ENCODE measurements at places on chromosomes 5 and 9.

DNA sequence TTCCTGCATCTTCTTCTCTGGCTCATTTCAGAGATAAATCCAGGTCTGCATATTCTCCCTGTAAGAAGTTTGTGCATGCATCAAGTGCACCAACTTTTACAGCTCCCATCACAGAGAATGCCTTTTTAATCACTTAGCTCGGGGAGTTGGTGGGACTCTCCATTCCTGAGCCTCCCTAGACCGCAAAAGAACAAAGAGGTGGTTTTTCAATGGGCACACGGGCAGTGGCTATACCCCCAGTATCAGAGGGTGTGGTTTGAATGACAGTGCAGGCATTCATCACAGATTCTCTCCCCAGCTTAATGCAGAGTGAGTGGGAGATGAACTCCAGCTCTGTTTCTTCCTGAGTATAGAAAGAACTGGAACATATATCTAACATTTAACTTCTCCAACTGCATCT lies 264.7 kb upstream of the NR4A3 start:
- no peak for DNase-seq

DNA sequence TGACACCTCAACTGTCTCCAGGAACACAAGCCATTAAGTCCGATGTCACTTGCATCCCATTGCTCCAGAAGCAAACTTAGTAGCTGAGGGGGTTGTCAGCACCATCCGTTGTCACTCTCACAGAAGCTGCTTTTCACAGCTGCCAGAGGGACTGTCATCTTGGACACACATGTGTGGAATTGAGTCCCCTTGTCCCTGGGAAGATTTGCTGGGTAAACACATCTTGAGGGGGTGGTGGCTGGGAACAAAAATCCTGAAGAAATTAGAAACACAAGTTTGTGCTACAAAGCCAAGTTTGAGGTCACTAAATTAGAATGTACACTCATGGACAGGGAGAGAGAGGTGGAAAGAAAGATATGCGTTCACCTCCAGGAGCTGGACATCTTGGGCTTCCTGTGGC lies 55.2 kb upstream of the ADRA1B start:
- DNase-seq = no peak

- DNase-seq = no peak
These were observed 103.5 kb downstream of the GCNT1 start for GRCh38 chr9:76562511-76562911.

GRCh38 chr5:158212237-158212636 lies 353.3 kb upstream of the CLINT1 start:
- no peak for DNase-seq

- no peak for DNase-seq
These were observed 6.6 kb downstream of the GOLGA1 start for GRCh38 chr9:124934290-124934689.

DNA sequence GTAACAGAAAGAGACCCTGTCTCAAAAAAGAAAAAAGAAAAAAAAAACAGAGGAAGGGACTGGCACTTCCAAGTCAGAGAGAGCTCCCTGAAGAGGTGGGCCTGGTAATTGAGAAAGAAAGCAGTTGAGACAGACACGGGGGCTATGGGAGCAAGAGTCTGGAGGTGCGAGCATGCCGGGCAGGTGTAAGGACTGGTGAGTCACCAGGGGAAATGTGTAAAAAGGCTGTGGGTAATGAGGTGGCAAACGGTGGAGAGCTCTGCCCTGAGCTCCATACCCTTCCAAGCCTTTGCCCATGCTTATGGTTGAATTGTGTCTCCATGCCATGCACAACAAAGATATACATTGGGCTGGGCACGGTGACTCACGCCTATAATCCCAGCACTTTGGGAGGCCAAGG lies 18.0 kb upstream of the JADE2 start:
- DNase-seq = no peak

Measured in activated naive CD4-positive, alpha-beta T cell (primary cell).